HCT116 (cell line): ENCODE measurements at places on chromosomes 3 and 15.
A peak's percentile ranks its signal among the peaks of the same experiment; 100 is the strongest.

- no peak for DNase-seq
These were observed 57.6 kb upstream of the FGD5 start for GRCh38 chr3:14761121-14761672.

DNA sequence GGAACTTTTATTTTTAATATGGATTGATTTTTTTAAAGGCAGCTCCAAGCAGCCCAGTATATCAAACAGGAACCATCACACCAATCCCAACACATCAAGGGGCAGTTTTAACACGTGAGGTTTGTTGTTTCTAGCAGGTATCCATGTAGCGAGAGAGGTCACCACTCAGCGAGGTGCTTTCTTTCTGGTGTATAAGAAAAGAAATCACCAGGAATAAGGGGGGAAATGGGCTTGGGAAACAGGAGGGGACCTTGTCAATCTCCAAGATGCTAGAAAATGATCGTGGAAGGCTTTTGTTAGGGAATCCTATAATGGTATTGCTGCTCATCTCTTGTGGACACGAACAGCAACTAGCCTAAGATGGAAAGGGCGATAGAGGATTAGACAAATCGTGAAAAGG is 402.9 kb upstream of the ATP11B start:
- no peak for DNase-seq

DNA sequence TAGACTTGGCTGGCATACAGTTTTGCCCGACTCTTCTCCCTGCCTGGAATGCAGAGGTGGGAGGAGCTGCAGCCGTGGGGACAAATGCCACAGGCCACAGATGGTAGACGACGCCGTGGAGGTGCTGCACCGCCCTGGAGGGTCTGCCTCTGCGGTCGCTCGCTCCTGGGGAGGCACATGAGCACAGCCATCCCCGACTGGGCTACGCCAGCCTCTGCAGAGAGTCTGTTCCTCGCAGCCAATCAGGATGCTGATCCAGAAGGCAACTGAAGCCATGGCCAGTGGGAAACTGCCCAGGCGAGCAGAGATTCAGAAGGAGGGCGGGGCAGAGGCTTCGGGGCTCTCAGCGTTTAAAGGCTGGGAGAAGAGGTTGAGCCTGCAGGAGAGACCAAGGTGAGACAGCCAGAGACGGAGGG is 11.9 kb upstream of the LRRC15 start:
- peak; percentile 38 for DNase-seq

DNA sequence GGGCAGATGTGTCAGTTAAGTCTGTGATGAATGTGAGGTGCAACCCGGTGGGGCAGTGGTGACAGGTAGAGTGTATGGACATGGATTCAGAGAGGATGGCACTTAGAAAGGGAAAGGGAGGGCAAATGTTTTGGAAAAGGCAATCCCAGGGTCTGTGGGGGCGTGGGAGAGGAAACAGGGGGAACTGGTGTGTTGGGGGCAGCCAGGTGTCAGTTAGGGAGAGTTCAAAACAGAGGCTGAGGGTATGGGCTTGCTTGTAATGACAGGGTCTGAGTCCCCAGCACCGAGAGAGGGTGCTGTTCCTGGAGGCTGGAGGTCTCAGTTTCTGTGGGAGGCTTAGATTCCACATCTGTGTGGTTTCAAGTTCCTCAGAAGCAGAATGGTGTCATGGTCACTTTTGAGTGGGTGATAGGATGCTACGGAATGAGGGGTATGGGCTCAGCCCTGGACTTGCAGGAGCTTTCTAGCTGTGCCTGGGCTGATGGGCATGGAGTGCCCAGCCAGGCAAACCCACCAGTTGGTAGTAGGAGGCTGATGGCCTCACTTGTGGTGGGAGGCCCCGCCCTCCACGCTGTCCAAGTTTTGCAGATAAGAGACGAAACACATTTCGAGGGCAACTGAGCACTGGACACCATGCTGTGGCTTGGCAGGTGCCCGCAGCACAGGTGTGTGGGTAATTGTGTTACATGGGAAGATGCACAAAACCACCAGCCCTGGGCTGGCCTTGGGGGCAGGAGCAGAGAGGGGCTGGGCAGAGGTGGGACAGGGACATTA is 209.4 kb downstream of the RPLP1 start:
- no peak for DNase-seq

DNA sequence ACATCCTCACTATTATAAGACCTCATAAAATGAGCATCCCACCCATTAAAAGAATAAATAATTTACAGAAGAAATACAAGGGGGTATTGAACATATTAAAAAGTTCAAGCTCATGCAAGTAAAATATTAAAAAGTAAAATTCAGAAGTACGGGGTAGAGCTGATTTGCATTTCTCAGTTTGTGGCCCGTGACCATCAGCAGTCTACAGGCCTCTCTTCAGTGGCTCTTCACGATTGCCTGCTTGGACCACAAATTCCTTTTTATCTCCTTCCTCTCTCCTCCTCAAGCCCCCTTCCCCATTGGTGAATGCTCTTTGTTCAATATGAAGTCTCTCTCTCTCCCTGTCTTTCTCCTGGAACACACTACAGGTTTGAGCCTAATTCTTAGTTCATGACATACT is 19.1 kb downstream of the CYP8B1 start:
- no peak for DNase-seq

DNA sequence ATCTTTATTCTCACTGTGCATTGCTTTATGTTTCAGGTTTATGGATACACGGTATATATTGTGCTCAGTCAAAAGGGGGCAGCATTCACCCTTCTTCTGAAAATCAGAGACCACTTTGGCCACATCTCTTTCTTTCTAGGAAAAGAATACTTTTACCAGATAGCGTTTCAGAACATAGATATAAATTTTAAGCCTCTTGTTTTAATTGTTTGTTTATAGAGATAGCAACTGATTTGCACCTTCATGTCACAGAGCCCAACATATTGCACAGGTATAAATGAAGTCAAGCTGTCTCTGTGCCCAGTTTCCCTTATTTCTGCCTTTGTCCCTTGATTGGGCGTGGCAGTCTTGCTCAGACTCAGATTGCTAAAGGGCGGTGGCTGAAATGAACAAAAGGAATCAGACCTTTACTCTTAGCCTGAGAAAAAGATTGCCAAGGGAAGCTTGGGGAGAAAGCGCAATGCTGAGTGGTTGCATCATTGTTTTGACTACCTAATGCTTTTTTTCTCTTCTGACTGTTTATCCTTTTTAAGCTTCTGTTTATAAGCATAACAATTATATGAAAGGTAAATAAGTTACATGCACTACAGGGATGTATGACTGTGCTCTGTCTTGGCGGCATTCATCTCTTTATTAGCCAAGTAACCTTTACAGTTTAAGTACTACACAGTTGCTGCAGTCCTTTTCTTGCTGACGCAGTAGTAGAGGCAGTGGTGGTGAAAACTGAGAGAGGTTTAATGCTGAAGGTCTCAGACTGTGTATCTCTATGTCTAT is 70.8 kb upstream of the ZBTB20 start:
- peak; percentile 42 for DNase-seq

GRCh38 chr15:67735896-67736295 is 89.4 kb upstream of the SKOR1 start:
- DNase-seq: no peak

DNA sequence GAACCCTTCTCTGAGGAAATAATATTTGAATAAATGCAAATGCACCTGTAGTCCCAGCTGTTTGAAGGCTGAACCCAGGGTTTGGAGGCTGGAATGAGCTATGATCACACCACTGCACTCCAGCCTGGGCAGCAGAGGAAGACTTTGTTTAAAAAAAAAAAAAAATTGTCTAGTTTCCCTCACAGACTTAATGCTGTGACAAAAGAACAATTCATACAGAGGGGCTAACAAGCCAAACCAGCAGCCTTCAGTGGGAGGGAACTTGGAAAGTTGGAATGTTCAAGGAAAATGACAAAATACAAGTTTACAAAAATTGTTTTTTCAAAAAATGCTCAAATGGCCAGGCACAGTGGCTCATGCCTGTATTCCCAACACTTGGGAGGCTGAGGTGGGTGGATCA is 228.0 kb upstream of the CGNL1 start:
- no peak for DNase-seq

- DNase-seq: no peak
These were observed 4.5 kb downstream of the FETUB start for GRCh38 chr3:186644683-186645082.
